Endothelial cell of umbilical vein (primary cell): ENCODE measurements at places on chromosomes 5 and 9.
A peak's percentile ranks its signal among the peaks of the same experiment; 100 is the strongest.

DNA sequence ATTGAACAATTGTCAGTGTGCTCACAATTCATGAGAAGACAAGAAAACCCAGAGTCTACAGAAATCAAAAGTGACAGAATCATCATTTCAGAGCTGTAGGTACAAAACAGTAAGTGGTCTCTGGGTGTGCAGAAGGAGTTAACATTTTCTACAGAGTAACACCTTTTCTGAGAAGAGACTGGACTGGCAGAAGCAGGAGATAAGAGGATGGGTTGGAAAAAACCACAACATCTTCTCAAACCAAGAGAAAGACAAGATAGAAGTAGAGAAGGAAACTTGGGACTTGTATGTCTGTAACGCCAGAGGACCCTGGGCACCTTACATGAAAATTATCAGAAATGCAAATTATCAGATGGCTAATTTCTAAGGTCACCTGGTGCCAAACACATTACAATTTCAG, 82.6 kb downstream of the ARL15 start:
- no peak for DNase-seq

- no peak for DNase-seq
Measured at GRCh38 chr5:13955896-13956295, 11.4 kb upstream of the DNAH5 start.

- peak; percentile 48 for DNase-seq
Measured at GRCh38 chr9:16870596-16871335, at the start of gene BNC2. Gene BNC2, minus strand, starts transcription at chr9:16870670. Its CDS starts 22 bp downstream, at chr9:16870648.

DNA sequence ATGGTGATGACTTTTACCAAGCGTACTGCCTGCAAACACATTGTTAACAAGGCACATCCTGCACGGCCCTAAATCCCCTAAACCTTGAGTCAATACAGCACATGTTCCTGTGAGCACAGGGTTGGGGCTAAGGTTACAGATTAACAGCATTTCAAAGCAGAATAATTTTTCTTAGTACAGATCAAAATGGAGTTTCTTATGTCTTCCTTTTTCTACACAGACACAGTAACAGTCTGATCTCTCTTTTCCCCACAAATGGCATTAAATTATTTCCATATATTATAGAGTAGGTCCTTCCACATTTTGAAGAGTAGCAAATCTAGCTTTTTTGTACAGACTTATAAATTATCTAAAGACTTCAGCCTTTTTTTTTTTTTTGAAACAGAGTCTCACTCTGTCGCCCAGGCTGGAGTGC, 1.6 kb upstream of the TMEM141 start:
- no peak for DNase-seq

DNA sequence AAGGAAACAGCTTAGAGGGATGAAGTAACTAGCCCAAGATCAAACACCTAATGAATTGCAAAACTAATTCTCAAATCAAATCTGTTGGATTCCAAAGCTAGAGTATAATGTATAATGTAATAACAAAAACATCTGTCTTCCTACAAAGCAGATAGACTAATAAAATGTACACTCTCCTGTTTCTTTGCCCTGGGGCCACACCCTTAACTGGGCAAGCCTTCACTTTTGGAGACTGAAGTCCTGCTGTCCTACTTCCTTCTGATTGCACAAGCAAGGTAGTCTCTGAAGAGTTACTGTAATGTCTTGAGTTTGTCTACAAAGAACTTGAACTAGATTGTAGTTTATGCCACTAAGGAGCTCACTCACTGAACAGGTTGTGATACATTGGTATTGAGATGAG, 2.5 kb downstream of the TTC1 start:
- DNase-seq, result no peak

- DNase-seq, result no peak
Measured at GRCh38 chr5:74579215-74579614, 61.3 kb downstream of the ENC1 start.

GRCh38 chr5:9947225-9947714, 302.4 kb downstream of the ATPSCKMT start:
- DNase-seq, result no peak

DNA sequence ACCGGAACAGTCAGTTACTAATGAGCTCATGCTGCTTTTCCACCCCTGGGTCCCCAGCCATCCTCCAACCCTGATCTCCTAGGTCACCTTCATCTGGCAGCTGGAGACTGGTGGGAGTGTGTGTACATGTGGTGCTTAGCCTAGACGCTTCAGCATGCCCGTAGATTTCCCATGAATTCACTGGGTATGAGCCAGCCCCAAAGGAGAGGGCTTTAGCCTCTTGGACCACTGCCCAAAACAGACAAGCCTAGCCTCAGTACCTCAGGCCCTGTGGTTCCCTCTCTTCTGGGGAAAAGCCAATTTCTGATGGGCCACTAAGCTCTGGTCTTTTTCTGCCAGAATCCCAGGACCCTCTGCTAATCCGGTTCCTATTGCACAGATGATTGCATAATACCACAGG, 48.0 kb upstream of the ASTN2 start:
- no peak for DNase-seq

DNA sequence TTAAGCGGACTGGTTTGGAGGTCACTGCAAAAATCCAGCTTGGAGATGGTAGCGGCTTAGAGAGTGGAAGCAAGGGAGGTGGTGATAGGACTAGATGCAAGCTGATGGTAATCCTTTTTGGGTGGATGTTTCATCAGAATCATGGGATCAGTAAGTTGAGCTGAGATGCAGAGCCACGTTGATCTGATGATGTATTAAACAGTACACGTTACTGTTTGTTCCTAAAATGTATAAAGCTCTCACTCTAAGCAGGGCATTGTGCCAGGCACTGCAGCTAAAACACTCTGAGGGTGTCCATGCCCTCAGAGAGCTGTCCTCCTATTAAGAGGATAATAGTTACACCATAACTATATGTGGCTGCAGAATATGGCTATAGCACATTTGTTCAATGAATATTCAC, 93.1 kb downstream of the JAKMIP2 start:
- DNase-seq, result no peak
